ENCODE measurements at places on chromosomes 1 and 21.

DNA sequence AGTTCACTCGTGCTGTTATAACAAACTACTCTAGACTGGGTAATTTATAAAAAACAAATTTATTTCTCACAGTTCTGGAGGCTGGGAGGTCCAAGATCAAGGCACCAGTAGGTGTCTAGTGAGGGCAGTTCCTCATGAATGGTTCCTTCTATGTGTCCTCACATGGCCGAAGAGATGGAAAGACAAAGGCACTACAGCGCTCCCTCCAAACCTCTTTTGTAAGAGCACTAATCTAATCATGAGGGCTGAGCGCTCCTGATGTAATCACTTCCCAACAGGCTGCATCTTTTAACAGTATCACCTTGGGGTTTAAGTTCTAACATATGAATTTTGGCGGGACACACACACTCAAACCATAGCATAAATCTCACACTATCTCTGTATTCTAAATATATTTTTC lies 54.0 kb upstream of the KANK4 start:
- no peak for DNase-seq

DNA sequence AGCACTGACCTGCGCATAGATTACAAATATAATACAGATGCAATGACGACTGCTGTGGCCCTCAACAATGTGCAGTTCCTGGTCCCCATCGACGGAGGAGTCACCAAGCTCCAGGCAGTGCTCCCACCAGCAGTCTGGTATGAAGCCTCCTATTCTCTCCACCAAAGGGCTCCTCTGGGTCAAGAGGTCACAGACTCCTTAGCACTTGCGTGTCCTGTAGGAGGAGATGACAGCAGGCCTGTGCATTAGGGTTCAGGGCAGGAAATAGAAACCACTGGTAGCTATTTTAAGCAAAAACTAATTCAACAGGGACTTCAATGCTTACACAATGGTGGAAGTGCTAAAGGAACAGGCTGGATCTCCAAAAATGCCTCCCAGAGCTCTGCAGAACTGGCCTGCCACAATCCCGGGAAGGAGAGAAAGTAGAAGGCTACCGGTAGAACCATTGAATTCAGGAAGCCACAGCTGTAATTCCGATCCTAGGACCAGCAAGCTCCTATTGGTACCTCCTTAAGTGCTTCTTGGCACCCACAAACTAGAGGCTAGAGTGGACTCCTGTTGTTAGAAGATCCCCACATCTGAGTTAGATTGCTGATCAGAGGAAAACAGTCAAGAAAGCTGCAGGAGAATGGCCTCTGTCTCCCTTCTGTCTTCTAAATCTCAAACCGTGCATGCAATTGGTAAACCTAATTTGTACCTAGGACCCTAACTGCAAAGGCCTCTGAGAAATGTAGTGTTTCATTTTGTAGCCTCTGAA lies 12.7 kb upstream of the DYNLT5 start:
- no peak for DNase-seq

GRCh38 chr1:228475812-228476211 lies 11.4 kb upstream of the RNF187 start:
- no peak for DNase-seq

- no peak for DNase-seq
Observed at GRCh38 chr1:17119076-17119772, at the start of gene PADI2. PADI2 (minus strand) TSS chr1:17119451; CDS start chr1:17119371, 80 bp downstream.

DNA sequence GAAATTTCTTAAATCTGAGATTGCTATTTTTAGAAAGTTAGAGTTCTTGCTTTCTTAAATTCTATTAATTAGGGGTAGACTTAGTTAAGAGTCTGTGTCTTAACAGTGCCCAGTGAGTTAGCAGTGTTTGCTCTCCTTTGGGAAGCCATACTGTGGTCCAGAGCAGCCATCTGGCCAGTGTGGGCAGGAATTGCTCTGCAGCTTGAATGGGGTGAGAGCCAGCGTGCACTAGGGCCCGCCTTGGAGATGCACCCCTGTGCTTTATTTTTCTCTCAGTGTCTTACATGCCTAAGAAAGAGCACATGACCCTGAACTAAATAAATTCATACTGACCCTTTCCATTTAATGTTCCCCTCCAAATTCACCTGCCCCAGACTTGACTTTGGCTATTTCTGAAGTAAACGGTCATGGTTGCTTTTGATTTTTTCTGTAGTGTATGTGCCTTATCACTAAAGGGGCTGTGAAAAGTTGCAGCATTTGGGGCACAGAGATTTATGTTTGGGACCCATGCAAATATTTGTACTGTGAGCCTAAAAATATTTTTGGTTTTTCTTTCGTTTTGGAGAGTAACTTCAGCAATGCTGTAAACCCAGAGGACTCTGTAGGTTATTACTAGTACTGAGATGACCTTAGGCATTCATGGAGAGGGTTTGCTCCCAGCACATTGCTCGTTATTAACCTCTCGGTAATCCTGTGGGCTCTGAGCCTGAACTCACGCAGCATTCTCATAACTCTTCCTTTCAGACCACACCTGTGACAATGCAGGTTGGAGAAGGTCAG lies 21.3 kb upstream of the KCNQ4 start:
- DNase-seq: no peak

DNA sequence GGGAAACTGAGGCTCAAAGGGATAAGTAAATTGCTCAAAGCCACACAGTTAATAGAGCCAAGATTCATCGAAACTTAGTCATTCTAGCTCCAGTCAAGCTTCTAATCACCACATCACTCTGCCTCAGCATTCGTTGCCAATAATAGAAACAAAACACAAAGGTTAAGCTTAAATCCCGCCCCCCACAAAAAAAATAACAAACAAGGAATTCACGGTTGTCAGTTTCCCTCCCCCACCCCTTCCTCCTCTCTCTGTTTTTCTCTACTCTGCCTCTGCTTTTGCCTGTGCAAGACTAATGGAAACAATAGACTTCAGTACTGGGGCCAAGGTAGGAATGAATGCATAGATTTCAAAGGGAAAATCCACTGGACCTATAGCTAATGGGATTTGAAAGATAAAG lies 70.7 kb upstream of the ZNF644 start:
- DNase-seq: no peak

- DNase-seq: no peak
Observed at GRCh38 chr1:67616394-67616985, 68.5 kb upstream of the GADD45A start.

GRCh38 chr1:19738076-19738475 lies 61.6 kb downstream of the TMCO4 start:
- no peak for DNase-seq

DNA sequence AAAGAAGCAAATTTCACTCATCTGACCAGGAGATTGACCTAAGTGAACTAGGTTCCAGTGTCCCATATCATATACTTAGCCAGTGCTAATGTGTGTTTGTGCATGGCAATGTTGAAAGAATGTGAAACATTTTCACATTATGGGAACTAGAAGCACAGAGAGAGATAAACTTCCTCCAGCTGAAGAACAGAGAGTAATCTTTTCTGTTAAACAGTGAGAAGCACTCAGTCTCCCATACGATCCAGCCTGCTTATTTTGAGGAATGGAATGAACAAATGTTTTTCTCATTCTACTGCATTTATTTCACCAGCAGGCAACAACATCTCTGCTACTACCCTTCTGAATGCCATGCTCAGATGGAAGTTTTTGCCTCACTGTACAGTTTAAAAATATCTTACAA lies 170.5 kb downstream of the TTLL7 start:
- no peak for DNase-seq

DNA sequence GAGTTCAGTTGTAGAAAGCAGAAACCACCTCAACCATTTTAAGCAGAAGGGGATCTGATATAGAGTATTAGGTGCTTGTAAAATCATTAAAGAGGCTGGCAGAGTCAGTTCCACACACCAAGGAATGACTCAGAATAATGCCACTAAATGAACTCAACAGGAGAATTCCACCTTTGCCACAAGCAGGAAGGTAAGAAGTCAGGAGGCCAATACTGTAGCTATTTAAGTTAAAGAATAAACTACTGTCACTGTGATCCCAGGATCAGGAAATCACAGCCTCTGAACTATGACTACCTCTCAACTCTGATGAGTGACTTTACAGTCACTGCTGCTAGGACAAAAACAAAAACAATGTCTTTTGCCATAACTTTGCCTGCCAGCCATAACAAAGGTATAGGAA lies 52.5 kb upstream of the PRMT6 start:
- no peak for DNase-seq

DNA sequence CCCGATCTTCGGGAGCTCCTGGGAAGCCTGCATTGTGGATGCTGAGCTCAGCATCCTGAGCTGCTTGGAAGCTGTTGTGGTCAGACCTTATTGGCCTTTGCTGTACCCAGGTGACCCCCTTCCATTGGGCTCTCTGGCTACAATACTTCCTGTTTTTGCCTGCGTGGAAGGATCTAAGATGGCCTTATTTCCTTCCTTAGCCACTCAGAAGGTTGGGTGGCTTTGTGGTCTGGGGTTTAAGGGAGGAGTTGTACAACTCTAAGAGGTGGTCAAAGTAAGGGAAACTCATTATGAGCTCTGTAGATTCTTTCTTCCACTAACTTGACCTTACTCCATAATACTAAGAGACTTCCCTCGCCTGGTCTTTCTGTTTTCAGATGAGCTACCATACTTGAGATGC lies 17.7 kb downstream of the PFKFB2 start:
- DNase-seq: no peak

- DNase-seq: no peak
Observed at GRCh38 chr1:147800804-147801203, 40.4 kb upstream of the GJA5 start.

GRCh38 chr1:59704716-59705115 lies 110.0 kb upstream of the HOOK1 start:
- DNase-seq: no peak

DNA sequence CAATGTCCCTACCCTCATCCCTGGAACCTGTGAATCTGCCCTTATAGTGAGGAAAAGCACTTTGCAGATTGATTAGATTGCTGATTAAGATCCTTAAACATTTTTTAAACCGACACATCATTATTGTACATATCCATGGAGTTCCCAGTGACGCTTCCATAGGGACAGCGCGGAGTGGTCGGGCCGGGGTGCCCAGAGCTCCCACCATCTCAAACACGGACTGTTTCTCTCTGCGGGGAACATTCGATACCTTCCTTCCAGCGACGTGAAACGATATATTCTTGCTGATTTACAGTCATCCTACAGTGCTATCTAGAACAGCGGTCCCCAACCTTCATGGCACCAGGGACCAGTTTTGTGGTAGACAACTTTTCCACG lies 4.0 kb downstream of the KRTAP10-12 start:
- no peak for DNase-seq

DNA sequence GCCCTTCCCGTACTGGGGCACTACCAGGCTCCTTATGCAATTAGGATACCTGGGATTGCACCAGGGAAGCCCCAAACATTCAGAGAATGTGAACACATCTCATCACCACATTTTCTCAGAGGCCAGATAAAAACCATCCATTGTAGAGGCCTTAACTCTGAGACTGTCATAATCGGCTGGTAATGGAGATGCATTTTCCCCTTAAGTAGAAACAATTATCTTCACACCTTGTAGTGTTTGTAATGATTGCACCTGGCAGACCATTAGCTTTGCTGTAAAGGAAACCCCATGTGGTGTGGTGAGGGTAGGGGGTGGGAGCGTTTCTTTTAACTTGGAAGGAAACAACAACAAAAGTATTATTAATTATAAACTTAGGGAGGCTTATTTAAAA lies 90.0 kb upstream of the TLR5 start:
- no peak for DNase-seq

DNA sequence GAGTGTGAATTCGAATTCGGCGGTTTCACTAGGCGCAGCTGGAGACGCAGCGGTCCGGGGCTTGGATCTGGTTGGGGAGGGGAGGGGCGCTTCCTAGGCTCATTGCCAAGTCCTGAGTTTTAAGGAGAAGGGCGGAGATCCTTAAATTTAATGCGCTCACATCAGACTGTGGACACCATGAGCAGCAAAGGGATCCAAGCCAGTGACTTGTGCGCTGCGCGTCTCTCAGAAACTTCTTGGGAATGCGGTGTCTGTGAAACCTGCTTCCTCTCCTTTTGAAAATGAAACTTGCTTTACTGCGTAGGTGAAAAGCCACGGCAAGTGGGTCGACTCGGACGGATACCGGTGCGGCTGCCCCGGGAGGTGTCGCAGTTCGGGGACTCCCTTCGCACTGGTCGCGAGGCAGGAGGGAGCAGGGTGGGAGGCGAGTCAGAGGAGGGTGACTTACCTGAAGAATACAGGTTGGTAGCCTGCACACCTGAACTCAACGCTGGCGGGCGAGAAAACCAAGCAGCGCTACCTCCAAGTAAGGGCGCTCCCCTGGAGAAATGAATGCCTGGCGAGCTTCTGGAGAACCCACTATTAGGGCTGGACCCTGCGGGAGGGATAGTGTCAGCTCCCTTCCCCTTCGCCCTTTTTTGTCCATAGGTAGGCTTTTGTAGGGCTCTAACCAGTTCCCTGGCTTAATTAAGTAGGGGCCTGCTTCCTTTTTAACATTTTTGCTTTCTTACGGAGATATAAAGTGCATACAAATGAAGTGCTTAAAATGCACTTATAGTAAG lies 992 bp downstream of the TENT5C start:
- DNase-seq: no peak

GRCh38 chr1:109850194-109850593 lies 60.5 kb upstream of the CSF1 start:
- no peak for DNase-seq

DNA sequence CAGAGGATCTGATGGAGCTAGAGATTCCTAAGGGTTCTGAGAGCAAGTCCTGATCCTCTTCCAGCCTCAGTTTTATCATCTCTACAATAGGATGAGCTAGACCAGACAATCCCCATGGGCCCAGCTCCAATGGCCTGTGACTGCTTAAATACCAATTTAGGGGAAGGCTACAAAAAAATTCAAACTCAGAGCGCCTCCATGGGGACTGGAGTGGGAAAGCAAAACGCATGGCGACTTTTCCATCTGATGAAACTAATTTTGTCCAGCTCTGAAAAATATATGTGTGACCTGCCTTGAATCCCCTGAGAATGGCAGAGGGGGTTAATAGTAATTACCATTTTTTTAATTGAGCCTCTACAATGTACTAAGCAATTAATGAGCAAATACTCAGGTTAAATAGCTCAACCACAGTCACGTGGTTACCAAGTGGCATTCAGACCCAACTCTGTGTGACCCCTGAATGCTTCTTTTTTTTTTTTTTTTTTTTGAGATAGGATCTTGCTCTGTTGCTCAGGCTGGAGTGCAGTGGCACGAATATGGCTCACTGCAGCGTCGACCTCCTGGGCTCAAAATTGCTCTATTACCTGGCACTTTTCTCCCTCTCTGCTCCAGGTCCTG lies 8.4 kb downstream of the EXTL1 start:
- DNase-seq: no peak

DNA sequence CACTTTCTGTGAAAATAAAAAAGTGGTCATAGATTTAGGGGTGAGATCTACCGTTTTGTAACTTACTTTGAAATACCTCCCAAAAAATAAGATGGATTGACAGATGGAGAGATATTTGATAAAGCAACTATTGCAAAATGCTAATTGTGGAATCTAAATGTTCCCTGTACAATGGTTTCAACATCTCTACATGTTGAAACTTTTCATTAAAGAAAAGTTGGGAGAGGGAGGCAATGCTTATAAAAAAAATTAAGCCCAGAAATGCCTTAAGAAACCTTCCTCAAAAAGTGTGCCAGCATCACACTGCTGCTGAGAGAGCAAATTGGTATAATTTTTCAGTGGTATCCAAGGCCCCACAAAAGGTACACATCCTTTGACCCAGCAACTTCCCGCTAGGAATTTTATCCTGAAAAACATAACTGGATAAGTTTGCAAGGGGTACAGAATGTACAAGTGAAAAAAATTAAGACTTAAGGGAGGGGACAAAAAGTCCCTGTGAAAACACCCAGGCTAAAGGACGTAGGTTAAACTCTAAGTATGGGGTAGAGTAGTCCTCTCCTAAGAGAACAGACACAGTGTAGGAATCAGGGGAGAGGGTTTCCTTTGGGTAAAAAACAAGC lies 84.3 kb downstream of the TGFBR3 start:
- DNase-seq: no peak
